ENCODE measurements at places on chromosomes 7 and 10. TPM values are rescaled to one million over a fixed set of nuclear protein-coding genes. Genes with fewer than 3 reads are reported as not detected.

Gene UTF1
- not detected for total RNA-seq

Gene HABP2
- not detected for total RNA-seq

Gene AGMO
- 2.4 TPM for total RNA-seq

Gene SH2D4B
- 0.34 TPM for total RNA-seq

Gene FGF8
- total RNA-seq, result not detected

Gene KNDC1
- total RNA-seq, result not detected

Gene HECW1
- total RNA-seq, result 0.49 TPM

Gene SLC39A12
- total RNA-seq, result 0.49 TPM

Gene SGMS1
- 93.2 TPM for total RNA-seq

Gene PRPS1L1
- total RNA-seq, result not detected

Gene SUN3
- not detected for total RNA-seq

Gene ACSM6
- not detected for total RNA-seq

Gene CCM2
- 63.5 TPM for total RNA-seq

Gene SPDYE17
- not detected for total RNA-seq

Gene AKR1D1
- total RNA-seq, result not detected

Gene LMOD2
- not detected for total RNA-seq

Gene AKR1C3
- total RNA-seq, result 226 TPM

Gene OIT3
- total RNA-seq, result not detected

Gene RSU1
- total RNA-seq, result 127 TPM

Gene GSTO2
- total RNA-seq, result not detected

Gene AOAH
- total RNA-seq, result 24.2 TPM

Gene CSTF2T
- total RNA-seq, result 22.2 TPM

Gene MIOS
- 36.6 TPM for total RNA-seq

Gene CHPF2
- total RNA-seq, result 23.6 TPM

Gene NOS3
- total RNA-seq, result 3.5 TPM

Gene AZGP1
- total RNA-seq, result 31.5 TPM

Gene ITIH5
- total RNA-seq, result 316 TPM

Gene CLDN12
- 15.3 TPM for total RNA-seq

Gene TMEM139
- not detected for total RNA-seq

Gene UPP1
- 31.7 TPM for total RNA-seq

Gene SP8
- not detected for total RNA-seq

Gene ARPC1A
- 100 TPM for total RNA-seq

Gene ADAMTS14
- not detected for total RNA-seq

Gene GARS1
- 55.9 TPM for total RNA-seq

Gene SEMA3C
- 57.3 TPM for total RNA-seq

Gene DOCK4
- total RNA-seq, result 53.1 TPM

Gene DNAJC12
- 0.51 TPM for total RNA-seq

Gene ZNF365
- total RNA-seq, result 0.49 TPM

Gene RBP3
- not detected for total RNA-seq

Gene SEMA3D
- total RNA-seq, result 3.1 TPM

Gene CTTNBP2
- total RNA-seq, result 15.4 TPM

Gene LRRC4
- total RNA-seq, result 1.1 TPM

Gene PON3
- 5.1 TPM for total RNA-seq

Gene PSTK
- total RNA-seq, result 2.4 TPM

Gene ADCYAP1R1
- total RNA-seq, result 2.9 TPM

Gene CLCN1
- total RNA-seq, result 0.38 TPM

Gene VWDE
- total RNA-seq, result not detected

Gene LHFPL3
- not detected for total RNA-seq

Gene GPER1
- total RNA-seq, result 4.6 TPM

Gene RBM20
- 10.3 TPM for total RNA-seq

Gene ELOVL3
- 2.9 TPM for total RNA-seq
